ENCODE measurements at places on chromosomes 16 and 17.
A peak's percentile ranks its signal among the peaks of the same experiment; 100 is the strongest.

- DNase-seq: no peak
Measured at GRCh38 chr16:80803339-80804055, 901 bp downstream of the CDYL2 start.

DNA sequence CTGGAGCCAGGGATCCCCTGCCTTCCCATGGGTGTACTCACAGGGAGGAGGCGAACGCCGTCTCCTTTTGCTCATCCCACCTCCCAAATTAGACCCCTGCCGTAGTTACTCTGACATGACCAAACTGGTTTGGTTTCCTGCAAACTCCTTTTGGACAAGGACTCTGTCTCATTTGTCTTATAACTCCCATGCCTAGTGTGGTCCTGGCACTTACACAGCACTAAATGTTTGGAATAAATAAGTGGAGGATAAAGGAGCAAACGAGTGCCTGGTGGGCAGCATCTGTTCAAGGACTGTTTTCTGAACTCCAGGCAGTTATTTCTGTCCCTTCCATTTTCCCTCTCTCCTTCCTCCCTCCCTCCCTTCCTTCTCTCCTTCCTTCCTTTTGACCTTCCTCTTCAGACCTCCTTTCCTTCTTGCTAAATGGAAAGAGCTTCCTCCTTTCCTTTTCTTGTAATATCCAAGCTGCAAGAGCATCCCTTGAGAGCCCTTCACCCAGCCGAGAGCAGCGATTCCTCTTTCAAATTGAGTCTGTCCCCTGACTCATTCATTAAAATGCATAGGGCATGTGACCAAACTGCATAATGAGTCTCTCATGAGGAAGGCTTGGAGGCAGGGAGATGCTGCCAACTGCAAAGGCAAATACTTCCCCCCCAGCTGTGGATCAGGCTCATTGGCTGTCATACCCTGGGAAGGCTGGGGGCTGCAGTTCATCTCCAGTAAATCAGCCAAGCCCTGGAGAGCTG, 36.8 kb downstream of the CHD9 start:
- peak; percentile 59 for DNase-seq

DNA sequence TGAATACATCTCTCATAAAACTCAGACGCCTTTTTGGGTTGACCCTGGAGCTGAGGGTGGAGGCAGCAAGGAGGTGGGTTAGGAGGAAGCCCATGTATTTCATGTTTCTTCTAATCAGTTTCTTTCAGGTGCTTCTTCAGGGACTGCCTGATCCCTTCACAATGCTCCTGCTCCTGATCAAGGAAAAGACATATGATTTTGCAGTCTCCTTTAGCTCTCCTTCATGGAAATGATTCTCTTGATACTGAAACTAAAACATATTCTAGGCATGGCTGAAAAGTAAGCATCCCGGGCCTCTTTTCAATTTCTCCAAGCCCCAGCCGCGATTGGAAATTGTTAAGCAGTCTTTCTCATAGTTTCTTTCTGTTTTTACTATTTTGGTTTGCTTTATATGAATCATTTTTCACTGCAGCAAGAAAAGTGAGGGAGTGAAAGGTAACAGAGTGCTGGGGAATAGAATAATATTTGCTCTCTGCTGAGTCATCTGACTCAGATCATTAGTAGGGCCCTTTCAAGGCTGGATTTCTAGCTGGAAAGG, 730.7 kb downstream of the CDH11 start:
- DNase-seq: no peak

DNA sequence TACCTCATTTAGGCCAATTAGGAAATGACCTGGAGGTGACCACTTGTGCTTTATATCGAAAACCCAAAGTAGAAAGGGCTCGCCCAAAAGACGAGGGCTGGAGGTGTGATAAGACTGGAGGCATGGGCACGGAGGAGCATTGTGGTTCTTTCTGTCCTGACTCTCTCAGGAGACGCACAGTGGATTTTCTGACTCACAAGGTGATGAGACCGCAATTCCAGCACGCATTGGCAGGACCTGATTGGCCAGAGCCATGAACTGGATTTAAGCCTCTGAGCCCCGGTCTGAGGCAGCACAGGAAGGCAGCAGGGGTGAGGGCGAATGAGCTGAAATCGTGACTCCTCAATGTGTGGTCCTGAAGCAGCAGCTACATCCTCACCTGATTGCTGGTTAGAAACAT, 559.1 kb upstream of the SALL1 start:
- no peak for DNase-seq

DNA sequence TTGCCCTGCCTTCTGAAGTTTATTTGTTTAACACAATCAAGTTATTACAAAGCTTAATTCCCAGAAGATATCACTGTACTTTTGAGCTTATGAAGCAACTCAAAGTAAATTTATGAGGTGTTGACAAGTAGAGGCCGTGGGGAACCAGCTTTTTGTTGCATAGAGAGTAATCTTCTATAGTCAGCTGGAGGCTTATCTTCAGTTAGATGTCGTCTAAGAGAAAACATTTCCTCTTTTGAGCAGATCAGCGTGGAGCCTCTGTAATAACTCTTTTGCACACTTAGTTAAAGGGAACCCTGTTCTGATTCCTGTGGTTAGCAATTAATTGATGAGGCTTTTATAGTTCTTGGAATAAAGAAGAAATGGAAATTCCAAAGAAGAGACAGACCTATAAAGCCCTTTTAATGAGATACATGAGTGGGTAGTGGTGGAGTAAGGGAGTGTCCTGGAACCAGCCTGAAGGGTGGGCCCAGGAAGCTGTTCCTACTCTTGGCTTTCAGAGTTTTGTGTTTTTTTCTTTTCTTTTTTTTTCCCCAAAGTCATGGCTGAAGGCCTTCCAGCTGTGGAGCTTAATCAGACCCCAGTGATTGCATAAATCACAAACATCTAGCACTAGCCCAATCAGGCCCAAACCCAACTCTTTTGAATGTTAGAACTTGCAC, 28.9 kb upstream of the MAP3K14 start:
- no peak for DNase-seq

DNA sequence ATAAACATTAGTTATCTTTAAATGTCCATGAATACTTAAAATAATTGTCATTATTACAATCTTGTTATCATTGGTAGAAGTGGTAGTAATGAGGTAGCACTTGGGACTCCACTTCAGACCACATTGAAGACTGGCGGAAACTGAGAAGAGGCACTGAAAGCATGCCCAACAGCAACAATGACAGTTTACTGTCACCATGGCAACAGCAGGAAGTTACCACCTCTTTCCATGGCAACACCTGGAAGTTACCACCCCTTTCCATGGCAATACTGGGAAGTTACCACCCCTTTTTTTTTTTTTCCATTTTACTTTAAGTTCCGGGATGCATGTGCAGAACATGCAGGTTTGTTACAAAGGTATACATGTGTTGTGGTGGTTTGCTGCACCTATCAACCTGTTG, 494.9 kb upstream of the RBFOX1 start:
- no peak for DNase-seq

Data from epithelial cell of proximal tubule (primary cell).